CD4-positive, alpha-beta memory T cell (primary cell): ENCODE measurements at places on chromosomes 16 and 17. TPM values are rescaled to one million over a fixed set of nuclear protein-coding genes. Genes with fewer than 3 reads are reported as not detected.

Gene ACSM2A
- total RNA-seq, result not detected

Gene C17orf100
- total RNA-seq, result 4.0 TPM

Gene TMEM94
- 109 TPM for total RNA-seq

Gene KRTAP4-4
- not detected for total RNA-seq

Gene PRKCB
- total RNA-seq, result 98.1 TPM

Gene KRT33A
- total RNA-seq, result not detected

Gene CES3
- 0.61 TPM for total RNA-seq

Gene AATF
- 61.2 TPM for total RNA-seq

- no peak for DNase-seq
These were observed 12.4 kb downstream of the TAC4 start for GRCh38 chr17:49835472-49835871.

DNA sequence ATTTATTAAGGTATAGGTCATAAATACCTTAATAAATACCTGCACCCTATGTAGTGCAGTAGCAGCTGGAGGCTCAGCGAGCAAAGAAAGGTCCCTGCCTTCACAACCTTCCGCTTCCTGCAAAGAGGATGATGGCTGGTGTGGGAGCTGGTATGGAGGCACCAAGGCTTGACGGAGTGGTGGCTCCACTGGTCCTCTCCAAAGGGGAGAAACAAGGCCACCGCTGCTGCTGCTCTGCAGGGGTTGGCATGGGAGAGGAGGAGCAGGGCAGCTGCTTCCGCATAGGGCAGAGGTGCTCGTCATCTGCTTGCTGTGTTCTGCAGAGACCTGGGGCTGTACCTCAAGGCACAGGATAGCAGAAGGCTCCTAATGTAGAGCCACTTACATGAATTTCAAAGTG lies 52.8 kb downstream of the NDEL1 start:
- no peak for DNase-seq

DNA sequence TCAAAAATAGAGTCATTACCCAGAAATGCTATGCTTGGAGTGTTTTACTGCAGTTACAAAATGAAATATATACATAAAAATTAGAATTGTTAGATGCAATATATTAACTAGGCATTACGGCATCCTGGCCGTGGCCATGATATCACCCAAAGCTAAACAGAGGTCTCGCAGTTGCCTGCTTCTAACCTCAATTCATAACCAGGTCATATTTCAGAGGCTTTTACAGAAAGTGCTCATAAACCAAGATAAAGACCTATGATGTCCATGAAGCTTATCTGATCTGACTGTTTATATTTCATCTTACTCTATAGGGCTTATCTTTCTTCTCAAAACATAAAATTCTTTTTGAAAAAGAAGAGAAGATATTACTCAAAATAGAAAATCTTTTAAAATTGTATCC lies 664.5 kb upstream of the SALL1 start:
- no peak for DNase-seq

GRCh38 chr17:50035945-50036344 lies 20.0 kb upstream of the ITGA3 start:
- DNase-seq, result no peak

DNA sequence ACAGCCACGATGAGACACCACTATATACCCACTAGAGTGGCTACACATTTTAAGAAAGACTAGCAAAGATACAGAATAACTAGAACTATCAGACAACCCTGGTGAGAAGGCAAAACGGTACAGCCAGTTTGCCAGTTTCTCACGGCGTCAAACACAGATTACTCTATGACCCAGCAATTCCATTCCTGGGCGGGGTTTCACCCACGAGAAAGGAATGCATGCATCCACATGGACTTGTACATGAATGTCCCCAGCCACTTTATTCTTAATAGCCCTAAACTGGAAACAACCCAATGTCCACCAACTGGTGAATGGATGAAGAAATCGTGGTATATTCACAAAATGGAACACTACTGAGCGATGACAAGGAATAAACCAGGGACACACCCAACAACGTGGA lies 74.5 kb downstream of the MYH10 start:
- no peak for DNase-seq

DNA sequence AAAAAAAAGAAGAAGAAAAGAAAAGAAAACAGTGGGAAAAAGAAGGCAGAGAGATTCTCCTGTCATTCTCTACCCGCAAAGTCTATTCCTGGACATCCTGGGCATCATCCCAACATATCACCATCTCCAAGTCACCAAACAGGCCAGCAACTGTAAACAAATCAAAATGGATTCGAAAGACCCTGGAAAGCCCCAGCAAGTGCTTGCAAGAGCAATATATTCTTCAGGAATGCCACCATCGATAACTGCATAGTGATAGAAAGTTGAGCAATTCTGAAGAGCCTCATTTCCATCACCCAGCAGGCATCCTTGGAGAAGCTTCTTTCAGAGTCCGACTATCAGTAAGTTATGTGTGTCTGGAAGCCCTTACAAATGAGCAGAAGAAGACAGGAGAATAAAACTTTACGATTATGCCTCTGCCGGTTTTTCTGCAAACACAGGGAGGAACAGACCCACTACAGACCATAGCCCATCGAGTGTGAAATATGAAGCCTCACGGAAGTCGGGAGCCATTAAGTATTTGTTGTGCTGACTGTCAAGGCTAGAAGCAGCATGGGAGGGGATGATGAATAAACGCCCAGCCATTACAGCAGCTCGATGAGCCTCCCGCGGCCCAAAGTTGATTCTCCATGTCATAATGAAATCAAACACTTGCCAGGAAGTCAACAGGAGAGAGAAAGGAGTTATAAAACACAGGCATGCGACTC lies 64.5 kb upstream of the SEC14L1 start:
- no peak for DNase-seq

GRCh38 chr16:83994087-83994486 lies 26.0 kb downstream of the NECAB2 start:
- DNase-seq, result no peak

DNA sequence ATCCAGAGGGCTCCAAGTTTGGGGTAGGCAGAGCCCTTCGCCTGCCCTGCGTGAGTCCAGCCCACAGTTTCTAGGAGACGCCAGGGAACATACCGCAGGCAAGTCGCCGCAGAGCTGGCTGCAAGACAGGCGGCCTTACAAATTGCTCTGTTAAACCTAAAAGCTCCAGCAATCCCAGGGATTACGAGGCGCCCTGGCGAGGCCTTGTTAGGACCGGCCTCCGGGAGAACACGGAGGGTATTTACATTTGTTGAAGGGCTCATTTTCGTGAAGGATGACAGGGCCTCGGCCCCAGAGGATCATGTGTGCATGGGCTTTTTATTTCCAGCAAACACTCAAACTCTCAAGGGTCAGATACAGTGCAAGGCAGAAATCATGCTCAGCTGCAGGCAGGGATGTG lies 77.6 kb upstream of the FOXF1 start:
- DNase-seq, result no peak

DNA sequence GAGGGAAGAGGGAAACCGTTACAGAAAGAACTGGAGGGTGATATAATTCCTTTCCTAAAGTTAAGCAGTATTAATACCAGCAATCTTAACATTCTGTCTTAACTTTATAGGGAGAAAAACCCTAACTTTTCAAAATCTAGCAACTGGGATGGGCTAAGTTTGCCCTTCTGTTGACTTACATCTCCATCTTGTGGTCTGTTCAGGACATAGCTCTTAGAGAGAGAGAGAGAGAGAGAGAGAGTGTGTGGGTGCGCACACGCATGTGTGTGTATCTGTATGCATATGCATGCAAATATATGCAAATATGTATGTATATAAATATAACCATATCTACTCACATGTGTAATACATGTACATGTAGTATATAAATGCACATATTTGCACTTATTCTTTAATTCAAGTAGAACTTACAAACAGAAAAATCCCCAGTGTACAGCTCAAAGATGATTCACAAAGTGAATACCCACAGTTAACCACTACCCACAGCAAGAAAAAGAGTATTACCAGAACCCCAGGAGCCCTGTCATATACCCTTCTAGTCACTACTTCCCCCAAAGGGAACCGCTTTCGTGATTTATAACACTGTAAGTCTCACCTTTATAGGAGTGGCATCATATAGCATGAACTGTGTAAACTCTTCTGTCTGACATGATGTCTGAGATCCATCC lies 46.5 kb downstream of the STX8 start:
- no peak for DNase-seq

- DNase-seq, result no peak
These were observed 10.9 kb upstream of the TAC4 start for GRCh38 chr17:49858796-49859195.

- no peak for DNase-seq
These were observed 44.9 kb upstream of the XYLT1 start for GRCh38 chr16:17515421-17516210.

- no peak for DNase-seq
These were observed 90.3 kb downstream of the USP32 start for GRCh38 chr17:60301649-60302048.

- DNase-seq, result no peak
These were observed 736 bp downstream of the APPBP2 start for GRCh38 chr17:60525328-60525684.

- DNase-seq, result no peak
These were observed 37.1 kb upstream of the AMZ2 start for GRCh38 chr17:68210570-68211315.

DNA sequence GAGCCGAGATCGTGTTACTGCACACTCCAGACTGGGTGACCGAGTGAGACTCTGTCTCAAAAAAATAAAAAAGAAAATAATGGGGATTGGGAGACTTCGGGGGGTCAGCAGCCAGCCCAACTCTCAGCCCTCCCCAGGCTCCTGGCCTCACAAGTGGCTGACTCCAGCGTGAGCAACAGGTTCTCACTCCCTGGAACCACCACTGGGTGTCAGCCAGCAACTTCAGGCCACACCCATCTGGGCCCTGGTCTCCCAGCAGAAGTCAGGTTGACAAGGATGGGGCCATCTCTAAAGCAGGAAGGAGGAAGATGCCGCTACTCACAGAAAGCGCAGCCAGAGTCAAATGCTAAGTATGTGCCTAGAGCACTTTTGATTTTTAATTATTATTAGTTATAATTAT lies 139.4 kb downstream of the C16orf78 start:
- no peak for DNase-seq

- DNase-seq, result no peak
These were observed 67.0 kb downstream of the PRMT7 start for GRCh38 chr16:68377667-68378393.

GRCh38 chr16:88878967-88879787 lies 12.7 kb upstream of the PABPN1L start:
- DNase-seq, result no peak

DNA sequence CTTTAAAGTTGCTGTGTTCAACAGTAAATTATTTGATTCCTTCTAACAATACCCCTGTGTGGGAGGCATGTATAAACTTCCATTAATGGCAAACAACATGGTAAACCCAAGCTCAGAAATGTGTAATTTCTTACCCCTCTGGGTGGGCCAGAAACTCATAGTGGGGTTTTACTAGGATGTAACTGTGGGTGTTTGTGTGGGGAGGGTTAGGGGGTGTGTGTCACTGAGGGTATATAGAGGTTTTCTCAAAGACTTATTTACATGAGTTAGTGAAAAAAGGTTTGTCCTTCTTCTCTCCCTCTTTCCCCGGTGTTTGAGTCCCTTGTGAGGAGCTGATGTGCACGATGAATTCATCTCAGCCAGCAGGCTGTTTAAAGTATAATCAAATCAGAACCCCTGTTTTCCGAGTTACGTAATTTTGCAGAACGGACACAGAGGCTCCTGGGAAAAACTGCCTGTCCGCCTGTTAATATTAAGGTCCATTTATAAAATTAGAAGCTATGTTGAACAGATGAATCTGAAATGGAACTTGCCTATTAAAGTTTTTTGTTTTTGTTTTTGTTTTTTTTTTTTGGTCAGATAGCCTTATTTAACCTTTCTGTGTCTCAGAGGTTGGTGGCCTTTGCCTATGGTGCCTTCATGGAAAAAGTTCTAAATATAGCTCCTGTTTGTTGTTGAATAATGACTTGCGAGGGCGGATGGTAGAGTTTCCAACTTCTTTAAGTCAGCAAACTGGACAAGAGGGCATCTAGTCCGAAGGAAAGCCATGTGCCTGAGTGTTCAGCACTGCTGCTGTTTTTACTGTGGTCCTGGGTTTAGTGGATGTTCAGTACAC lies 73.3 kb downstream of the MSI2 start:
- no peak for DNase-seq

GRCh38 chr16:57472665-57473060 lies 10.2 kb downstream of the POLR2C start:
- no peak for DNase-seq

DNA sequence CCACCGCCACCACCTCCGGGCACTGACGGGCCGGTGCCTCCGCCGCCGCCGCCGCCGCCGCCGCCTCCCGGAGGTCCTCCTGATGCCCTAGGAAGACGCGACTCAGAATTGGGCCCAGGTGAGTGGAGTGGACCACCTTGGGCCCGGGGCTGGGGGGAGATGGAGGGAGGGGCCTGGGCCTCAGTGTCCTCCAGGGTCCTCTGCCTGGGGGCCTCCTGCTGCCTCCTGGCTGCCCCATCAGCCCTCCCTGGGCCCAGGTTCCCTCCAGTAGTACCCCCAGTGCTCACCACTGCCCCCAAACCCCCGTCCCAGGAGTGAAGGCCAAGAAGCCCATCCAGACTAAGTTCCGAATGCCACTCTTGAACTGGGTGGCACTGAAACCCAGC lies 19.9 kb downstream of the SPATA32 start:
- DNase-seq, result no peak

GRCh38 chr17:77959926-77960521 lies 1.5 kb downstream of the TNRC6C start:
- DNase-seq, result peak; percentile 52

DNA sequence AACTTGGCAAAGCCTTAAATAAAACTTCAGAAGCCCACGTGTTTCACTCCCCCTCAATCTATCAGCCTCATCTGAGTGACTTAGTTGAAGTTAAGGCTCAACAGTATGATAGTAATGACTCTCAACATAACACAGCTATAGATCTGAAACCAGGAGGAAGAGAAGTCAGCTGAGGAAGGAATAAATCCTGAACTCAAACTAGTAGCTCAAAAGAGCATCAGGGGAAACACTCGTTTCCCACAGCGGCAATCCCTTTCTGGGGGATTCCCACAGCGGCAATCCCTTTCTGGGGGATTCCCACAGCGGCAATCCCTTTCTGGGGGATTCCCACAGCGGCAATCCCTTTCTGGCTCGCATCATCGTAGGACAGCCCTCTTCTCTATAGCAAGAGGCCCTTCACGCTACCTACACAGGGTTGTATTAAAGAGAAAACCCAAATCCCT lies 56.8 kb downstream of the ZZEF1 start:
- no peak for DNase-seq
